OCI-LY7 (cell line): ENCODE measurements at places on chromosomes 4 and X.
A peak's percentile ranks its signal among the peaks of the same experiment; 100 is the strongest.

GRCh38 chr4:146633471-146633800 lies 5.3 kb upstream of the POU4F2 start:
- no peak for DNase-seq

- peak; percentile 89 for DNase-seq
These were observed 36.6 kb downstream of the CCNG2 start for GRCh38 chr4:77193511-77194102.

DNA sequence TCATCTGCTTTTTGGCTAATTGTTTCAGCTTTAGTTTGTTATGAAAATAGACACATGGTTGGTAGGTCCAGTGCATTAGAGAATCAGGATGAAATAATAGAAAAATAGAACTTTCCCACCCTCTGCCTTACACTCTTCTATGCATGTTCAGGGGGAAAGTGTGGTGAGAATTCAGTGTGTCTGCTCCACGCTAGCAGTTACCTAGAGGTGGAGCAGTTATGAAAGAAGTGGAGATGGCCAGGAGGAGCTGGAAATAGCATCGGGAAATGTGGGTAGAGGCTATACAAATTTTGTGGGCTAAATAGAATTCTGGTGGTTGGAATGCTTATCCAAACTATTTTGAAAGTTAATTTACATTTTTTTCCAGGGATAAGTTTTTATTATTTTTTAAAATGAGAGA lies 91.4 kb upstream of the MAD2L1 start:
- no peak for DNase-seq

DNA sequence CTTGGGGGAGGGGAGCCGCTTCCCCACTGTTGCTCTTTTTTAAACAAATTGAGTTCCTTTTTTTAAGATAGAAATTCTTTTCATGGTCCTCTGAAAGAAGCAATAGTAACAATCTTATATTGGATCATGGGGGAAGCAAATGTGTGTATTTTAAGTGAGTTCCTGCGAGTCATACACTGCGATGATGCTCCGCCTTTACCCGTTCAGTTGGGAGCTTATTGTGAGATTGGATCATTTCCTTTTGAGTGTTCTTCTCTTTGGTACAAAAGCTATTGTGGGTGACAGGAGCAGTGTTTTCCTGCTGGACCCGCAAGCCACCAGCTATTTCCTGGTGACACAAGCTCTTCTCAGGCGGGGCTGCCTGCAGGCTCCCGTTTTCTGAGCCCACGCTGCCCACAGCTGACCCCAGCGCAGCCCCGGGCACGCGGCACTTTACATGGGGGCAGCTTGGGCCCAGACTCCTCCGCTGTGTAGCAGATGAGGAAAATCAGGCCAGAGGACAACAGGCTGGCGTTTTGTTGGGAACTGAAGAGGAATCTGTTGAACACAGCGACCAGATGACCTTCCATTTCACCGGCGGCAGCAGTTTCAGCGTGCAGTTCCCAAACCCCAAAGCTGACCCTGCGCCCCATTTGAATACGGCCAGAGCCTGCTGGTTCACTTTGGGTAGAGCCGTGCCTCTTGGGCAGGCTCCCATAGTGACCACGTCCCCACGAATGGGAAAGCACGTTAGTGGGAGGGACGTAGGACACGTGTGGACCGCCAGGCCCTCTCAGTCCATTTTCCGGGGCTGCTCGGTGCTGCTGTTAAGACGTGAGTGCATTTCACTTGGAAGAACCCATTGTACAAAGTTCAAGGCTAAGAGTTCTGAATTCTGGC lies 12.2 kb downstream of the TADA2B start:
- no peak for DNase-seq

DNA sequence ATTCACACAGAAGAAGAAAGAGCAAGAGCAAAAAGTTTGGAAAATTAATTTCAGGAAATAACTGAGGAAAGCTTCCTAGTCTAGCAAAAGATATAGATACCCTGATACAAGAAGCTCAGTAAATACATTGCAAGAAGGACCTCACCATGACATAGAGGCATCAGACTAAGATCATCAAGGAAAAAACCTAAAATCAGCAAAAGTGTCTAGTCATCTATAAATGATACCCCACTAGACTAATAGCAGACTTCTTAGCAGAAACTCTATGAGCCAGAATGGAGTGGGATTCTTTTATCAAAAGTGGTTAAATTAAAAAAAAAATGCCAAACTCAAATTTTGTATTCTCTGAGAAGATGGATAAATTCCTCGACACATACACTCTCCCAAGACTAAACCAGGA lies 10.5 kb upstream of the APOOL start:
- DNase-seq = no peak

DNA sequence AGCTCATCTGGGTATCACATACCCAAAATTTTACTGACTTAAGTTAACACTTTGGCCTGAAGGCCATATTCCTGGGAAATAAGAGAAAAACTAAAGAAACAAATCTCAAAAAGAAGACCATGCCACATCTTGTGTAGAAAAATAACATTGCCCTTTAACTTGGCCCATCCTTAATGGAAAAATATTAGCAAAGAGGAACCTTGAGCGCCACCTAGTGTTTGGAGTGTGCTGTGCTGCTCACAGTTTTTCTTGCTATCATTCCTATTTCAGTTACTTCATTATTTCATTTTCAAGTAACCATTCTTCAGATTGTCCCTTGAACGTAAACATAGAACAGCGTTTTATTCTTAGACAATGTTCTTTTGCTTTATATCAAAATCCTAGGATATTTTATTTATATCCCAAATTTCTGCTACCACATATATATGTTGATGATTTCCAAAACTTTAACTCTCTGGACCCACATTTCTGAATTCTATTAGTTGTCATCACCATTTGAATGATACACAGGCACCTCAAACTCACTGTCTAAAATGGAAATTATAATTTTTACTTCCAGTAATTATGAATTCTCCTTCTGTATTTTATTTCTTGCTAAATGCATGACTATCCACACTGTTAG lies 999.0 kb upstream of the ADGRL3 start:
- DNase-seq = peak; percentile 55

DNA sequence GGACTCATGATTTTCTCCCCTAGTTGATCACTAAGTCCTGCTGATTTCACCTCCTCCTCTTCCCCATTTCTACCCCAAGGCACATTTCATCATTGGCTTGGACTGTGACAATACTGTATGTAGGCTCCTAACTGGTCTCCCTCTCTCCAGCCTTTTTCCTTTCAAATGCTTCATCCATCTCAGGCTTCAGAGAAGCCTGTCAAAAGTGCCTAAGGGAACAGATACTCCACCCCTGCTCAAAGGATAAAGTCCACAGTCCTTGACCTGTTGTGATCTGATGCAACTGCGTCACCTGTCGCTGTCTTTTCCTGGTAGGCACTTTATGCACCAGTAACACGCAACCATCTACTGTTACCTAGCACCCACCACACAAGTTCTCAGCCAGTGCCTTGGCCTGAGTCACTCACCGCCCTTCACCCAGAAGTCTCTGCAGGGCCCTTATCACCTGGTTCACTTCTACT lies 12.8 kb downstream of the SCARB2 start:
- no peak for DNase-seq

DNA sequence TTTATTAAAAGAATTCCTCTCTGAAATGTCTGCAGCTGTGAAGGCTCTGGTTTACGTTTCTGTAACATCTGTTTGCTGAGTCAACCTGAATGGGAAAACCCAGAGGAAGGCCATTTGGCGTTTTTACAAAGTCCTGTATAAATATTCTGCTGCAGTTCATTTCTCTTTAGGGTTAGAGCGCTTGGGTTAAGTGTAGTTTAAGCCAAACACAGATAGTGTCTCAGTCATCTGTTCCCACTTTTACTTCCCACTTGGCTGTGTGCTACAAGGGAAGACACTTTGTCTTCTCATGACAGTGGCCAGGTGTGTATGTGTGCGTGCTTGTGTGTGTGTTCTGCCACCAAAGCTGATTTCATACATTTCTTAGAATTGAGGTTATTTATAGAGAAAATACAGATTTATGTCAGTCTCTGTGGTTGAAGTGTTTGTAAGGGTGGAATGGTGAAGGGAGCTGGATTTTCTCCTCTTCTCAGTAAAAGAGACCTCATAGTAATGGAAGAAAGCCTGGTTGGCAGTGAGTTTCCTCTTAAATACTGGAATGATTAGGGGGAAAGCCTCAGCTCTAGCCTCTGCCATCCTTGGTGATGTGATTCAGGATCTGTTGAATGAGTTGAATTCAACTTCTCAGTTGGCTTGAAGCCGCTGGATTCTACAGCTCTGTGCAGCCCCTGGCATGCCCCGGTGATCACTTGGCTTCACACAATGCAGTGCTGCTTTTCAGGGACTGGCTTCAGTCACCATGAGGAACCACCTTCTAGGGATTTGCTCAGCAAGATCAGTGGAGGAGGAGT lies 50.6 kb downstream of the JADE1 start:
- DNase-seq = no peak

- DNase-seq = no peak
These were observed 296.5 kb upstream of the CLNK start for GRCh38 chr4:10981096-10981495.

- no peak for DNase-seq
These were observed 227.2 kb downstream of the APBB2 start for GRCh38 chr4:40987151-40987550.

GRCh38 chrX:22202251-22202650 lies 70.5 kb upstream of the CBLL2 start:
- no peak for DNase-seq

DNA sequence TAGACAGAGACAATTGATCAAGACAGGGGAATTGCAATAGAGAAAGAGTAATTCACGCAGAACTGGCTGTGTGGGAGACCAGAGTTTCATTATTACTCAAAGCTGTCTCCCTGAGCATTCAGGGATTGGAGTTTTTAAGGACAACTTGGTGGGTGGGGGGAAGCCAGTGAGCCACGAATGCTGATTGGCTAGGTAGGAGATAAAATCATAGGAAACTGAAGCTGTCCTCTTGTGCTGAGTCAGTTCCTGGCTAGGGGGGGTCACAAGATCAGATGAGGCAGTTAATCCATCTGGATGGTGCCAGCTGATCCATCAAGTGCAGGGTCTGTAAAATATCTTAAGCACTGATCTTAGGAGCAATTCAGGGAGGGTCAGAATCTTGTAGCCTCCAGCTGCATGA lies 358.6 kb downstream of the GPM6A start:
- no peak for DNase-seq

DNA sequence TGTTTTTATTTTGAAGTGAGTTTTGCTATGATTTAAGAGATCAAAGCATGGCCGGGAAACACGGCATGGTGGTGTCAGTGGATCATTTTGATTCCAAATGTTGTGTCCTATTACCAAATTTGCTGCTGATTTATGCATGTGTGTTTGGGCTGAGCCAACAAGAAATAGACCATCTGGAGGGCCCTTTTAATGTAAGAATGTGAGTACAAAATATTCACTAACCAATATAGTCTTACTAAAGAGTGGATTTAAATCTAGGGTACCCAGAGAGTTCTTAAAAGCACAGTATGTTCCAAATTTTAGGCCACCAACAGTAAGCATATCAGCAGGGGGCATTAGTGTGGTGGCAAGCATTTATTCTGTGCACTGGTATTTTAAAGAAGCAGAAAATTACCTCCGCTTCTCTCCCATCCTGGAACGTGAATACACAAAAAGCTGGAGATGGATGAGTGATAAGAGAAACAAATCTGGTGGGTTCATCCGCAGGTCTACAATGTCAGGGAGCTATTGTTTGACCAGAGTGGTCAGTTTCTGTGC lies 444.4 kb upstream of the IGFBP7 start:
- no peak for DNase-seq
